Activated naive CD8-positive, alpha-beta T cell treated with anti-CD3 and anti-CD28 coated beads, Interleukin-2, amount 10 ng/mL, durations not matched to agents 7 days and 5 days (primary cell): ENCODE measurements at places on chromosomes 1 and 21. TPM values are rescaled to one million over a fixed set of nuclear protein-coding genes. Genes with fewer than 3 reads are reported as not detected.

The CXADR gene
- 0.08 TPM for total RNA-seq

GRCh38 chr21:14981246-14981645 lies 83.6 kb downstream of the NRIP1 start:
- peaks cover 12% of the 10 kb centered on the region for H3K36me3 ChIP-seq
- peaks cover 5% of the 10 kb centered on the region for H3K4me1 ChIP-seq
- no peaks in the 10 kb centered on the region for H3K27me3 ChIP-seq
- DNase-seq: no peak
- no peak overlapping the region for H3K4me3 ChIP-seq

DNA sequence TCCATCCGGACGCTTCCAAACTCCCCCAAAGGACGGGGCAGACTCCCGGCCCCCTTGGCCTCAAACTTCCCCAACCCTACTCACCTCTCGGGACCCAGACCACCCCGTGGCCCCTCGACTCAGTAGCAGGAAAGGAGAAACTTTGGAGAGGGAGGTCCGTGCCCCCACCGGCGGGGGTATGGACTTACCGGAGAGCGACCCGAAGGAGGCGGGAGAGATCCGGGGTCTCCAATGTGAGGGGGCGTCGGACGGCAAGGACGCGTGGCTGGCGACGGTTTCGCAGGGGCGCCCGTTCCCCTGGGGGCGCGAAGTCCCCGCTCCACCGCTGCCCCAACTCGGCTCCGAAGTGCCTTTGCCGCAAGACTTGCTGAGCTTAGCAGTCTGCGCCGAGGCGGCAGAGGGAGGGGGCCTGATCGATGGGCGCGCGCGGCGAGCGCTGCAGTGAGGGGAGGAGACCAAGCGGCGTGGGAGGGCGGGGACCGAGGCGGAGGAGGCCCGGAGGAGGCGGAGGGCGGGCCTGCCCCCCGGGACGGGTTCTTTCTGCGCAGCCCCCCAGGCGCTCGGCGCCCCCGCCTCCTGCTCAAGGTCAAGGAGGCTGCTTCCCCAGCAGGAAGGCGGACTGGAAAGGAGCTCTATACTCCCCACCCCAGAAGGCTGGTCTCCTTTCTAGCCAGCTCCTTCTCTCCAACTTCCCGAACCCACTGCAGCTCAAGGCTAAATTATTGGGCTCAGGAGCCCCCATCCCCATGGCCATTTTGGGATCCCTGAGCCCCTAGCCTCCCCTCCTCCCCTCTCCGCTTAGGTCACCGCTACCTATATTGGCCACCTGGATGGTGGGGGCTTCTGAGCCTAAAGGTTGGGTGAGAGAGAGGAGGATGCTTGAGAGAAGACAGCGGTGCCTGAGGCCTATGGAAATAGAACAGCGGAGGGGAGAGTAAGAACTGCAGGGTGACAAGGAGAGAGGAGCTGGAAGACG lies at the start of gene SYT2:
Gene SYT2, minus strand, starts transcription at position 385 of the 976 bp plus-strand sequence. CDS start 104,682 bp downstream, outside the sequence.
- H3K27ac ChIP-seq: no peak within 1 kb of the TSS
- no peaks in the 10 kb centered on the region for H3K36me3 ChIP-seq
- no peak within 1 kb of the TSS for H3K4me3 ChIP-seq
- peaks cover 83% of the 10 kb centered on the region for H3K27me3 ChIP-seq

DNA sequence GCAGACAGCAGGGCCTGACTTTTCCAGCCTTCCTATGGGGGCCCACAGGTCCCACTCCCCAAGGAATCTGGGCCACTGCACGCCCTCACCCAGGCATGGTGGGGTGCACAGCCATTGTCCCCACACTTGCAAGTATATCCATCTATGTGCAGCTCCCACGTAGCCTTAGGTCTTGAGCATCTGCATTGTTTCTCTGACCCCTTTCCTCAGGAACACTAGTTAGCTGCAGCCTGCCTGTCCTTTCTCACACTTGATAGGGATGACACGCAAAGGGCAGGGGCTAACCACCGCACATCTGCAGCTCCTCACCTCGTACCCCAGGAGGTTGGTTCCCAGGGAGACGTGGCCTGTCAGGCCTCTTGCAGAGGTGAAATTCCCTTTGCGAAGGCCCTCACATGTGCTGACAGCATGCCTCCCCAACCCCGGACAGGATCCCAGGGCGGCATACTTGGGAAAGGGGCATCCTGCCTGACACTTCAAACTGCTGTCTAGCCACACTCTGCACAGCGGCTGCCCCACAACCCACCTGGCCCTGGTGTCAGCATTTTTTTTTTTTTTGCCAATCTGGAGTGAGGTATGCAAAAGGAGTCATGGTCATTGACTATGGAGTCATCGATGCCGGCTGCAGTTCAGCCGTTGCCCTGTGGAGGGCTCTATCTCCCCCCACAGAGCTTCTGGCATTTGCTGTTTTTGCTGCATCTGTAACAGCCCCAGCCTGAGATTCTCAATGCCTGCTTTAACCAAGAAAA lies 5.0 kb downstream of the JMJD4 start:
- H3K36me3 ChIP-seq: no peaks in the 10 kb centered on the region
- peaks cover 10% of the 10 kb centered on the region for H3K4me1 ChIP-seq
- H3K4me3 ChIP-seq: no peak overlapping the region
- peaks cover 22% of the 10 kb centered on the region for H3K27me3 ChIP-seq
